ENCODE measurements at places on chromosomes 4 and X.

DNA sequence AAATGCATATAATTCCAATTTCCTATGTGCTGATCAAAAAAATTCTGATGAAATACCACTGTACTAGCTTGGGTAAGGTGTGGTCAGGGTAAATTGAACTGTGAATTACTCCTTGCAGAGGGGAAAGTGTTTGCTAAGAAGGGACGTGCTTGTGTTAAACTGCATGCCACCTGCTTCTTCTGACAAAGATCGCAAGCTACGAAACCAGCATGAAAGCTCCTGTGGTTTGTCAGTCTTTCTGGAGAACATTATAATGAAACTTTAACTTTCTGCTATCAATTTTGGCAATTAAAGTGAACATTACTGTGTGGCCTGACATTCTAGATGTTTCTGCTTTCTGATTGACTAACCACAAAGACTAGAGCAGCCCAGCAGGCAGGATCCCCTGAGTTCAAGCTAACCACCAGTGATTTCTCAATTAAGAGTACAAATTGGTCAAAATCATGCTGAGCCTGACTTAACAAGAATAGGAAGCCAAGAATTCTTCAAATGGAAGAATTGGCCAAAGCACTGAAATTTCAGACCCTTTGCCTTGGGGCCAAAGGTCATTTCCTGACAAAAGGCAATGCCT, 239.0 kb downstream of the SLITRK2 start:
- no peak for DNase-seq

DNA sequence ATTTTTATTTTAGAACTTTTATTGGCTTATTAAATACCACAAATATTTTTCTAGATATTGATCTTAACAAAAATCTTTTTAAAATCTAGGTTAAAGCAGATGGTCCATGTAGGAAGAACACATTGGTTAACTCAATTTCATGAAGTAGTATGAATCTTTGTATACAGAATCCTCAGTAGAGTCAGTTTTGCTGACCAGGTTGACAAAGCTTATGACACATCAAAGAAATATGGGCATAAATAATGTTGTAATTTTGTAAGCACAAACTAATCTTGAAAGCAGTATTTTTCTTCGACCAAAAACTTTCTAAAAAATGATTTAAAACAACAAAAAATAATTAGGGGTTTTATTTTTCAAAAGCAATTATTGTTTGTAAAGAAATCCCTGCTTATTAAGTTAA, 479.3 kb upstream of the PCDH10 start:
- no peak for DNase-seq

GRCh38 chr4:17469931-17470674, 41.8 kb downstream of the QDPR start:
- DNase-seq: no peak

DNA sequence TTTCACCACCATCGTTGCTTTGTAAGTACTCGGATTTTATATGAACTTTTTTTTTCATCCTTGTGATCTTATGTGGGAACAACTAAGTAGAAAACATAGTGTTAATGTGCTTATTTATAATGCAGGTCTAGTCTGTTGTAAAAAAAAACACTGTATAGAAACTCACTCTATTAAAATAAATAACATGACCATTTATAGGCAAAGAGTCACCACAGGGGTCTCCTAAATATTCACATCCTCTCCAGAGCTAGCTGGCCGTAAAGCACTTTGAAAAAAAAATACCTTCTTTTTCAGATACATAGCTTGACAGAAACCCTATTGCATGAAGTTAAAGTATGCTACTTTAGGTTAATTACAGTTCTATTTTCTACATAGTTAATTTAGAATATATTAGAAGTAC, 11.2 kb downstream of the TMEM184C start:
- DNase-seq: no peak

DNA sequence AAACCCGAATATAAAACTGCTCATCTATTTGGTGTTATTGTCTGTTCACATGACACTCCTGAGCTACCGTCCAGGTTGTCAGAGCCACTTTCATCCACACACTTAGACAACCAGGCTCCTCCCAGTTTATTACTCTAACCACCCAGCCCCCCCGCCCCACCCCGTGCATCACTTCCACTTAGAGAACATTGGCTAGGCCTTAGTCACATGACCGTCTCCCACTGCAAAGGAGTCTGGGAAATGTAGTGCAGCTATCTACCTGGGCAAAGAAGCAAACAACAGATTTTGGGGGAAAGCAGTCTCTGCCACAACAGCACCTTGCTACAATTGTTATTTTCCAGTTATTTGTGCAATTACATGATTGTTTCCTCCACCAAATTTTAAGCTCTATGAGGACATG, 57.6 kb upstream of the RBPJ start:
- no peak for DNase-seq

DNA sequence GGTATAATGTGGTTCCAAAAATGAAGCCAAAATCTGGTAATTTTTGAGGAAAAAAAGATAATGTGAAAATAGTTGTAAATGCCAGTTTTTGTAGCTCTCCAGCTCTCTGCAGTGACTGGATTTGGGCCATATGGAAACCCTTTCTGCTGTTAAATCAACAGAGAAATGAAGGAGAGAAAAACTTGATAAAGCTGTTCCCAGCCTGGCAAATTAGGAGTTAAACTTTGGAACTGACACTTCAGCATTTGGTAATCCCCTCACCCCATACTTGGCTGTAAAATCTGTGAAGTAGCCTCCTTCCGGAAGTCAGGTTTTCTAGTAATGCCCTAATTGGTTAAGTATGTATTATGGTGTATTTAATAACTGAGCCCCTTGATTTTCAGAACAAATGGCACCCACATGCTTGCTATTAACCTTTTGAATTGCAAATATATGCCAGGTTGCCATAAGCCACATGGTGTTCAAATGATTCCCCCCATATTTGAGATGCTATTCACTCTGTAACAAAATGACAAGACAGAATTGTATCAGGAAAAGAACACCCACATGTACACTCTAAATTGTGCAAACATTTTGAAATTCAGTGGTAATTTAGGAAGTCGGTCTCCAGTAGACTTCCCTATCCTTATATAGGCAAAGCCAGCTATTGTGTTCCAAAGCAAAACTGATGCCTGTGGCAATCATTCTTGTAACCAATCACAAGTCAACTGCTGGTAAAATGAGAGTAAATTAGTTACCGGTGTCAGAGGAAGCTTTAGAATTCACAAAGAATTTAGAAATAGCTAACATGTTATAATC, 96.3 kb upstream of the ADAMTS3 start:
- no peak for DNase-seq

- DNase-seq: no peak
Measured at GRCh38 chrX:41338436-41338835, 4.5 kb downstream of the DDX3X start.

DNA sequence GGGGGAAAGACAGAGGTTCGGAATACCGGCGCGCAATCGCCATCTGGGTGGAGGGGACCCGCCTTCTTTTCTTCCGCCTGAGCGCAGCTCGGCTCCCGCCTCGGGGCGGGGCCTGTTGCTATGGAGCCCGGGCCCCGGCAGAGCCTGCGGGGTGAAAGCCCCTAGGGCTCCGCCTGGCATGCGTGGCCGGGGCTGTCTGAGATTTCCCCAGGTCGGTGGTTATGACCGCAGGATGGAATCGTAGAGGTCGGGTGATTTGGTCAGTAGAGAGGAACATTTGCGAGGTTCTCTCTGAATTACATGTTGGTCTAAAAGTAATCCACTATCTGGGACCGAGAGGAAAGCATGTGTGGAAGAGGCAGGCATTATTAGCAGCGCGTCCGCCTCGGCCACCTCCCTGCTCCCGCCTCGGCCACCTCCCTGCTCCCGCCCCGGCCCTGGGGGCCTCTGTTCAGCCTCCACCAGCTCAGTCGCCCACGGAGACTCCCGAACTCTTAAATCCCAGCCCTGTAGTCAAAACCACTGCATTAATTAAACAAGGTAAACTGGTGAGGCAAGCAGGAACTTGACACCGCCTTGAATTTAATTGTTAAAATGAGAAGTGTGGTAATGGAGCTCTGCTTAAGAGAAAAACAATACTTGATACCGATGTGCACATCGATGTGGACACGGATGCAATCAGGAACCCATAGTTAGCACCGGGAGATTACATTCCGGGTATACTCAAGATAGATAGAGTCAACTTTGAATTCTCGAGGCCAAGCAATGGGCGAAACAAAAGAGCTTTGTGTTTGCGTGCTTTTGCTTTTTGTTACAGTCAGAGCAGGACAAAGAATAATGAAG, 45.2 kb downstream of the TRIM2 start:
- peak; percentile 38 for DNase-seq

- DNase-seq: peak; percentile 69
Measured at GRCh38 chr4:7872264-7872771, 67.3 kb downstream of the AFAP1 start.

- no peak for DNase-seq
Measured at GRCh38 chr4:148787285-148787684, 345.1 kb upstream of the NR3C2 start.

GRCh38 chr4:120816296-120816965, 106.1 kb downstream of the PRDM5 start:
- DNase-seq: no peak

- no peak for DNase-seq
Measured at GRCh38 chr4:48379587-48380180, 38.4 kb downstream of the SLAIN2 start.

- DNase-seq: no peak
Measured at GRCh38 chr4:68152411-68152810, 22.7 kb upstream of the TMPRSS11F start.

- no peak for DNase-seq
Measured at GRCh38 chrX:120739300-120739699, 109.4 kb upstream of the C1GALT1C1 start.

GRCh38 chr4:151744614-151745013, 16.2 kb downstream of the GATB start:
- no peak for DNase-seq

- DNase-seq: no peak
Measured at GRCh38 chr4:100754751-100755150, 236.9 kb upstream of the EMCN start.

DNA sequence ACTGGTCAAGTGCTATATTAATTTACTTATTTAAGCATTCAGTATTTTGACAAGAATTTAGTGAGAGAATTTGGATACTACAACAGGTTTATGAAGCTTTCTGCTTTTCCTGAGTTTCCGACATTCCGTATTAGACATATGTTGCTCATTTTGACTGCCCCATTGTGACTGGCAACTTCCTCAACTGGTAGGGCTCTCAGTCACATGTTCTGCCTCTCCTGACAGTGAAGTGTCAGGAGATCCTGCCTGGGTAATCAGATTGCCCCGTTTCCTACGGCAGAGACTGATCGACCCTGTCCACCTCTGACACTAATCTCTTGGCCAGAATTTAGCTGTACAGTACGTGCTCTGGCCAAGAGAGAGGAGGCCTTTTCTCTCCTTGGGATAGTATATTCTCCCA, 49.5 kb downstream of the CLNK start:
- no peak for DNase-seq

- no peak for DNase-seq
Measured at GRCh38 chrX:51641421-51642021, 22.8 kb upstream of the CENPVL3 start.

DNA sequence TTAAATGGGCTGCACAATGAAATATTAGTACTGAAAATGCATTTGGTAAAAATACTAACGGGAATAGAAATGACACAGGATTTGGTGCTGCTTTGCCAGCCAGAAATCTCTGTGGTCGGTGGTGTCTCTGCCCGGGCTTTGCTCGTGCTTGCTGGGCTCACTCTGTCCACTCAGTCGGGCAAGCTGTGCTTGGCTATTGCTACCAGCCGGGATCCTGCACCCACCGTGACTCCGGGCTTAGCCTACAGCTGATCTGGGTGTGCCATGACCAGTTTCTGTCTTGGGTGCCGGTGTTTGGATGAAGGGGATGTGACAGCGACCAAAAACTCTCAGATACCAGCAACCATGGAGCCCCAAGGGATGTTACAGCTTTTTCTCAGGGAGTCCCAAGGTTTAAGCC, 487.7 kb downstream of the TECRL start:
- DNase-seq: peak; percentile 52

DNA sequence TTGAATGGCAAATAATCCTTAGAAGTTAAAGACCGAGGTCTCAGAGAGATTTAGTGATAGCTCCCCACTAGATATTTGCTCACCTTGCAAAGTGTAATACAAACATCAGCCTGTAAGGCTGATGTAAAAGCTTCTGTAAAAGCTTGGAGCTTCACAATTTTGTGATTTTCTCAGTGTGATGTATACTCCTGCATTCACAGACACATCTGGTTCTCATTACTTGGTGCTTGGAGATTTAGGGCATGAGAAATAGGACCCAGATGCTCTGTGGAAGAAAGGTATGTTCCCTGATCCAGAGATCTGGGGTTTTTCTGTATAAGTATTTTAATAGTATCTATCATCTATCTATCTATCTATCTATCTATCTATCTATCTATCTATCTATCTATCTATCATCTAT, 1664.3 kb downstream of the C4orf33 start:
- no peak for DNase-seq

DNA sequence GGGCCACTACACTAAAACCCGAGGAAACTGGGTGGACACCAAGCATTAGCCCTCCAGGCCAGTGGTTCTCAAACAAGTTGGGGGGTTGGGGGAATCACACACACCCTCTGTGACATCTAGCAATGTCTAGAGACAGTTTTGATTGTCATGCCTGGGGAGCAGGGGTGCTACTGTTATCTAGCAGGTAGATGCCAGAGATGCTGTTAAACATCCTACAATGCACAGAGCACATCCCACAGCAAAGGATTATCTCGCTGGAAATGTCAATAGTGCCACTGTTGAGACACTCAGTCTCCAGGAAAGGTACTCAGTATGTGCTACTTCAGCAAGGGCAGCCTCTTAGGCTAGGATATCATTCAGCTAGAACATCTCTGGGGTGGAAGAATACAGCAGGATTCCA, 1.3 kb downstream of the SMC1A start:
- DNase-seq: no peak

- DNase-seq: no peak
Measured at GRCh38 chr4:149799546-149799945, 16.1 kb downstream of the IQCM start.

DNA sequence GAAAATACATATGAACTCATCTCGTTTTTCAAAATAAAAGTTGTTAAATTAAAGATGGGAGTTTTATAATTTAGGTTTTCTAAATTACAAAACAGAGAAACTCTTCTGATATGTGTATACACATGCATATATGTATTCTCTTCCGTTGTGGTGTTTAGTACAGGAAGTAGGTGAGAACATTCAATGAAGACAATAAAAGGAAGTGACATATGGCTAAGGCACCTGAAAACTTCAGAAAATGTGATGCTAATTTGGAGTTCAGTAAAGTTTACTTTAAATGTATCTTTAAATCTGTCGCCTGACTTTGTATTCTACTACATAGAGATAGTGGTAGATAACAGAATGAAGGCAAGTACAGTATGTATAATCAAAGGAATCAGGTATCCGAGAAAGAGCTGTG, 33.5 kb upstream of the ITM2A start:
- no peak for DNase-seq

GRCh38 chr4:83071116-83071515, 36.1 kb downstream of the COPS4 start:
- DNase-seq: no peak

- no peak for DNase-seq
Measured at GRCh38 chr4:161260819-161261218, 903.0 kb downstream of the FSTL5 start.

GRCh38 chr4:140800666-140801065, 44.5 kb upstream of the TBC1D9 start:
- DNase-seq: no peak

GRCh38 chr4:152316969-152317368, 218.9 kb downstream of the FBXW7 start:
- no peak for DNase-seq

- DNase-seq: no peak
Measured at GRCh38 chr4:150852216-150852615, 162.9 kb downstream of the LRBA start.
